Tongue (tissue), 3 donors: ENCODE measurements at places on chromosomes 12 and 14. TPM values are rescaled to one million over a fixed set of nuclear protein-coding genes. Genes with fewer than 3 reads are reported as not detected.

DNA sequence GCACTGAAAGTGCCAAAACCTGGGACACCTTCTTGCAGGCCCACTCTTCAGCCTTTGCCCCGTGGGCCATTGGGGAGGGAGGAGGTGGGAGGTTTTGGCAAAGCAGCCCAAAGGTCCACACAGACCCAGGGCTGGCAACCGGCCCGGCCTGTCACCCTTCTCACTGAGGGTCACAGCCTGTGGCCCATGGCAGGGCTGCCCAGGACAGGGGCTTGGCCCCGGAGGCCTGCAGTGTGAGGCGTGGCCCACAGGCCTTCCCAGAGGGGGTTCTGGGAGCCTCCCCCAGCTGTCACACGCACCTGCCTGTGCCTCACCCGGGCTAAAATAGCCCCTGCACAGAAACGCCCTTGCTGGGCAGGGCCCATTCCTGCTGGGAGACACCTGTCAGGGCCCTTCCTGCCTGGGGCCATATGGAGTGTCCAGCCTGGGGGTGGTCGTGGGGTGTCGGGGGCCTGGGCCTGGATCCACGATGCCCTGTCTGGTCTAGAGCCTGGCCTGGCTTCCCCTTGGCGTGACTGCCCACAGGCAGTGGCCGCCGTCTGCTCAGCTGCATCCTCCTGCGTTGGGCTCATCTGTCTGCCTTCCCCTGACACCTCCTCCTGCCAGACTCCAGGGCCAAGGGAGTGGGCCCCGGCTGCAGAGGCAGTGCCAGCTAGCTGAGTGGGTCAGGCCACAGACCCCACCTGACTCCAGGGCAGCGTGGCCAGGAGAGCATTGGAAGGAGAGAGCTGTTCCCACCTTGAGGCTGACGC lies 19.2 kb downstream of the PACS2 start:
- DNase-seq, result peak; percentile 66

DNA sequence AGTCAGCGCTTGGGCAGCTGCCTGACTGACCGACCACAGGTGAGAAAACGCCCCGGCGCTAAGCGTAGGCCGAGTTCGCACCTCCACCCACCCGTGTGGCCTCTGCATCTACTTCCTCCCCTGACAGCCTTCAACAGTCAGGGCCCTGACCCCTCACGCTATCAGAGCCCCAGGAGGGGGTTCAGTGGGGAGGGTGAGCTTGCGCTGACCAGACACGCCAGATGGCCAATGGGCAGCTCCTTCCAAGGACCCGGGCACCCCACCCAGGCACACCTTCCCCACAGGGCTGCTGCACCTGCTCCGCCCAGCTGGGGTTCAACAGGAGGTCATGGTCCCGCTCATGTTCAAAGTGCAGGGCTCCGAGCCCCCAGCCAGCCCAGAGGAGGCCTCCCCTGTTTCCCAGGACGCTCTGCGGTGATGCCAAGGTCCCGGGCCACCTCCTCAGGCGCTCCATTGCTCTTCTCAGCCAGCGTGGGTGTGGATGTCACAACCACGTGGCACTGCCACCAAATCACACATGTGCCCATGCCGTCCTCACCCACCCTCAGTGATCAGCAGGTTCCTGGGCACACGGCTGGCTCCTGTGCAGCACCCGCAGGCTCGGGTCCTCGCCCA lies 48.7 kb upstream of the BCL11B start:
- DNase-seq, result no peak

- DNase-seq, result no peak
Measured at GRCh38 chr12:104648756-104649155, 192.0 kb downstream of the CHST11 start.

PPM1H gene
- 4.5 TPM for total RNA-seq

IFNG-AS1 gene
- 3.3 TPM for total RNA-seq

FGF23 gene
- total RNA-seq, result 0.31 TPM
